HepG2 (cell line): ENCODE measurements at places on chromosomes 4 and X.

DNA sequence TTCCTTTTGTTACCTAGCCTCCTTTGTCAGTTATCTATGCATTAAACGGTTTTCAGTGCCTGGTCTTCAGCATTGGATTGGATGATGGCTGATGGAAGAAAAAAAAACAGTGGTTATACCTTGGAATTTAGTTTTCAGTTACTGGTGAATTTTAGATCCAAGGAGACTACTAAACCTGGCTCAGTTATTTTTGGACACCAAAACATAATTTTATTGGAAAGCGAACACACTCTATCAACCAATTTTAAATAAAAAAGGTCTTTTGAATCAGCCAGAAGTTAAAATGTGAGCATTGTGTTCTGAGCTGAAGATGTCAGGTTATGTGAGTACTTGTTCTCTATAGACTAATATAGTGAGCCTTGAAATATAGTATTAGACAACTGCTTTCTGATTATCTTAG lies 32.1 kb downstream of the FGF2 start:
- DNase-seq, result no peak

GRCh38 chrX:51894697-51895336 lies 1.4 kb downstream of the MAGED1 start:
- no peak for DNase-seq

- DNase-seq, result no peak
Measured at GRCh38 chr4:3655485-3655884, 110.7 kb upstream of the ADRA2C start.

- no peak for DNase-seq
Measured at GRCh38 chrX:150051096-150051495, 112.8 kb upstream of the EOLA2 start.

- DNase-seq, result no peak
Measured at GRCh38 chr4:123825596-123826291, 429.1 kb downstream of the SPRY1 start.

DNA sequence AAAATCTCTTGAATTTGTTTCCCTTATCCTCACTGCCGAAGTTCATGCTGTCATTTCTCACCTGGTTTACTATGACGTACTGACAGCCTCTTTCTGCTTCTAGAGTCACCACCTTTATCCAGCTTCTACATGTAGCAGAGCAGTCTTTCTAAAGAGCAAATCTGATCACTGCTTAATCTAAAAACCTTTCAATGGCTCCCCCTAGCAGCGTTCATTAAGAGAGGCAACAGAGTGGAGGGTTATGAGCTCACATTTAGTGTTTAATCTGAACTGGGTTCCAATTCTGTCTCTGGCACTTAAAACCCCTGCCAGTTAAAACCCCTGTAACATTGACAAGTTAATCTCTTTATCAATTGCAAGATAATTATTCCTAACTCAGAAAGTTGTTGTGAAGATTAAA lies 4.4 kb downstream of the RBPJ start:
- peak; percentile 42 for DNase-seq

DNA sequence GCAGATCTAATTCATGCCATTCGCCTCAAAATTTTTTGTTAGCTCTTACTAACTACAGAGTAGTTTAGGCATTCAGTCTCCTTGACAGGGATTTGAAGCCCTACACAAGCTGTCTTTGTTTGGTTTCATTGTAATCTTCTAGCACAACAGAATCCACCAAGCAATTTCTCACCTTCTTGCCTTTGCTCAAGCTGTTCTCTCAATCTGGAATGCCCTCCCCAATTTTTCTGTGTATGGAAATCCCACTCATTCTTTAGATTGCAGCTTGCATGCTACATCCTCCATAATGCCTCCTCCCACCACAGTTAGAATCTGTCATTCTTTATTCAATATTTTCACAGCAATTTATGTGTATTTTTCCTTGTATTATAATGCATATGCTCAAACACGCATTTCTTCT lies 63.7 kb downstream of the C4orf51 start:
- DNase-seq, result no peak

GRCh38 chr4:153344131-153345011 lies at the start of gene MND1:
TSS of gene MND1 (plus strand) at chr4:153344688. CDS start at chr4:153344738, 50 bp downstream.
- DNase-seq, result peak; percentile 64

GRCh38 chr4:2443956-2444740 lies 24.8 kb upstream of the RNF4 start:
- DNase-seq, result no peak

GRCh38 chr4:74540193-74540592 lies 95.3 kb downstream of the AREG start:
- DNase-seq, result no peak

GRCh38 chrX:51421972-51422597 lies 74.3 kb downstream of the NUDT11 start:
- no peak for DNase-seq

DNA sequence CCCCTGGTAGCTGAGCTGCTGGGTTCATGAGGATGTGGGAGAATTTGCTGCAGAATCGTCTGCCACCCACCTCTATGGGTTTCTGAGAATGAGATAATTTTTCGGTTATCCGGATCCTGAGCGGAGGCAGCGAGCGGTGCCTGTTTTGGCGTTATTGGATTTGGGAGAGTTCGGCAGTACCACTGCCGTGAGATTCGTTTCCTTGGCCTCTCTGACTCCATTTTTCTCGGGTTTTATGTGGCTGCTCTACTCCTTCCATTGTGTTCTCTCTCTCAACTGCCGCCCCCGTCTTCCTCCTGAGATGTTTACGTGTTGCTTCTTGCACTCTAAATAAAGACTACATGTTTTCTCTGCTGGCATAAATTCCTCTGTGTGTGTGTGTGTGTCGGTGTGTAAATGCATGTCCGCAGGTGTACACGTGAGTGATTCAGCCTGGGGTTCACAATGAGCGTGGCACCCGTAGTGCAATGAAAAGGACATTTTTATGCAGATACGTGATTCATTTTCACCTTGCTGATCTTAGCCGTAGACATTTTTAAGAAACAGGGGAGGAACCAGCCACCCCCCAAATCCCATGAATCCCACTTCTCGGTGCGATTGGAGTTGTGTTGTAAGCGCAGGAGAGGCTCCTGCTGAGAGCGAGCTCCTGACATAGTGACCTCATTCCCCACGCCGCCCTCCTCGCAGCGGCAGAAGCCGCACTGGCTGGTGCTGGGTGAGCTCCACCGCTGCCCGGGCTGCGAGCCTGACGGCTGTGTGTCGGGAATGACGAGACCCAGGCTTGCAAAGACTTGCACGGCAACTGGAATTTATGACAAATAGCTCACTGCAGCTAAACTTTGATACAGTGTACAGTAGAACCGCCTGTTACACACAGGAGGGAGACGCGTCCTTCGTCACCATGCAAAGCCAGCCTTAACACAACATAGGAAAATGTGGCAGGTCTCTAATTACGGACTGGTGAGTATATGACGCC lies 82.2 kb downstream of the STOX2 start:
- DNase-seq, result no peak

- DNase-seq, result no peak
Measured at GRCh38 chr4:186537843-186538521, 17.4 kb downstream of the MTNR1A start.

GRCh38 chr4:116015062-116015461 lies 901.6 kb upstream of the NDST4 start:
- DNase-seq, result no peak

DNA sequence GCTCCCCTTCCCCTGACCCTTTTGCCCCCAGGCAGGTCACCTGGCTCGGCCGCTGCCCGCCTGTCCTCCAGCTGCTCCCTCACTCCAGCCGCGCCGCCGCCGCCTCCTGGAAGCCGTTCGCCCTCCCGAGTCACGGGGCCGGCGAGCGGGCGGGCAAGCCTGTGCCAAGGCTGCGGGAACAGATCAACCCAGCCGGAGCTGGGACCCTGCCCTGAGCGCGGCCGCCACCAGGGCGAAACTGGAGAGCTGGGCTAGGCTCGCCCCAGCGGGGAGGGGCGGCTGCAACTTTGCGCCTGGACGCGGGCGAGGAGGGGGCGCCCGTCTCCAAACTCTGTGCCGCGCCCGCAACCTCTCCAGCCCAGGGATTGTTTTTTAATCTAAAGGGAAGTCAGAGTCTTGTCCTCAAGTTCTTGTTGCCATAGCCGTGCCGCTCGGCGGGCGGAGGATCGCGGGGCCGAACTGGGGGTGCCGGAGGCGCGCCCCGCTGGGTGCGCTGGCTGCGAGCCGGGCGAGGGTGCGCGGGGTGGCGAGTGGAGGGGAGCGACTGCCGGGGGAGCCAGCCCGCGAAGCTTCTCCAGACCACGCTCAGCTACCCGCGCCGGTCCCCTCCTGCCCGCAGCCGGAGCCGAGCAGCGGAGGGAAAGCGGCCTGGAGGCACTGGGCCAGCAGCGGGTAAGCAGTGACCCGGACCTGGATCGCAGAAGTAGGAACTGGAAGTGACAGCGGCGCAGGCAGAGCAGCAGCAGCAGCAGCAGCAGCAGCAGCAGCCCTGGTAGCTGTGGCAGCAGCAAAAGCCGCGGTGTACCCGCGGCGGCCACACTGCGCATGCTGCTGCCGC lies 13.4 kb downstream of the ARHGEF6 start:
- DNase-seq, result peak; percentile 1

DNA sequence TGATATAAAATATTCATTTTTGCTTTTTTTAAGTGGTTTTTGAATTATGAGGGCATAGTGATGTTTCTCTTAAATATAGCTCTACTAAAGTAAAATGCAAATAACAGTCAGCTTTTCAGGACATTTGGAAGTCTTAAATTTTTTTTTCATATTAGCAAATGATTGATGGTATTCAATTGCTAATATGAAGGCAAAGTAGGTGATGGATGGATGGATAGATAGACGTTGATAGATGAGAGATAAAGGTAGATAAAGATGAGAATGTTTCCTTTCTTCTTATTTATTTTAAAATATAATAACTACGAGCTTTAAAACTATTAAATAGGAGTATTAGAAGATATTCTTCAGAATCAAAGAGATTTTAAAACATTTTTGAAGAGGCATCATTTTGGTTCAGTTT lies 83.7 kb downstream of the FBXO8 start:
- DNase-seq, result no peak

- DNase-seq, result no peak
Measured at GRCh38 chrX:17443556-17443955, 68.6 kb downstream of the NHS start.

GRCh38 chr4:52107336-52107735 lies 56.2 kb downstream of the SPATA18 start:
- DNase-seq, result no peak

DNA sequence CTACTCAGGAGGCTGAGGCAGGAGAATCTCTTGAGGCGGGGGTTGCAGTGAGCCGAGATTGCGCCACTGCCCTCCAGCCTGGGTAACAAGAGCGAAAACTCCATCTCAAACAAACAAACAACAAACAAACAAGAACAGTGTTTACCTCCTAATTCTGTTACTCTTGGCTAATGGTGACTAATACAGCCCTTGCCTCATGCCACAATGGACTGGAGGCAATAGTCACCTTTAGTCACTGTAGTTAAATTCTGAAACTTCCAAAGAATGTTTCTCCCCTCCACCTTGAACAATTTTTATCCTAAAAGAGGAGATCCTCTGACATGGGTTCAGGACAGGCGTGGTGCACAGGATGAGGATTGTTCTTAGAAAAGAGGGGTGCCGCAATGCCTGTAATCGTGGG lies 241.2 kb upstream of the CTSO start:
- no peak for DNase-seq

- no peak for DNase-seq
Measured at GRCh38 chr4:157080605-157081004, 4.7 kb downstream of the GLRB start.

GRCh38 chr4:66034671-66035070 lies 364.4 kb upstream of the EPHA5 start:
- no peak for DNase-seq

GRCh38 chr4:100790836-100791615 lies 273.2 kb upstream of the EMCN start:
- no peak for DNase-seq

- DNase-seq, result no peak
Measured at GRCh38 chr4:175720722-175721121, 91.3 kb downstream of the GPM6A start.

- DNase-seq, result no peak
Measured at GRCh38 chr4:101599620-101600019, 190.9 kb upstream of the BANK1 start.

GRCh38 chr4:147479786-147480185 lies 1.1 kb upstream of the EDNRA start:
- no peak for DNase-seq

DNA sequence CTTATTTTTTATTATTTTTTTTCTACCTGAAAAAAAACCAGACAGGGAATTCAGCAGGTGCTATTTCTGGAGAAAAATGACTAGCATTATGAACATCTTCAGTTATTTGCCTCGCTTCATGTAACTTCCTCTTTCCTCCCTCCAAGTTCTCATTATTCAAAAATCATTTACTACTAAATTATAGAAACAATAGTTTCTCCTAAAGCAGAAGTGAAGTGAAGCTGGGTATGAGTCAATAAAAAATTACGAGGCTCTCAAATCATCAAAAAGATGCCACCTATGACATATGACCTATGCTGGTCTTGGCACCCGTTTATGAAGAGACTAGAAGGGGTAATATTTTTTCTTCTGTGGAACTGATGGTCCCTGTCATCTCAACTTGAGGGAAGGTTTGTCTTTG lies 145.0 kb upstream of the AADAT start:
- no peak for DNase-seq

- DNase-seq, result no peak
Measured at GRCh38 chr4:99652596-99653436, 4.8 kb downstream of the C4orf54 start.

- no peak for DNase-seq
Measured at GRCh38 chr4:6369924-6370645, 100.4 kb downstream of the WFS1 start.

DNA sequence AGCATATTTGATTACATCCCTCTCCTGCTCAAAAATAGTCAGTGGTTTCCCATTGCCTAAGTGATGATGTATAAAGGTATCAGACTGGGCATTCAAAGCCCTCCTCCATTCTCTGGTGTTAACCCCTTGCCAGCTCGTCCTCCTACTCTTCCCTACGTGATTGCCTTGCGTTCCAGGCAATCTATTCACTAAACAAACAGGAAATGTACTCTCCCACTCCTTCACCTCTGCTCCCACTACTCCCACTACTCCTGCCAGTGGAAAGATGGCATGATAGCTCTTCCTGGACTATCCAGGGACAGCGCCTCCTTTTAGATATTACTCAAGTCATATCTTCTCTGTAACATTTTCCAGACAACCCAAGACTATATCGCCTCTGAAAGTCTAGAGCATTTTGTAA lies 5.8 kb downstream of the DGAT2L6 start:
- DNase-seq, result no peak

- DNase-seq, result no peak
Measured at GRCh38 chr4:17448689-17449088, 63.2 kb downstream of the QDPR start.

GRCh38 chr4:72767618-72768302 lies 198.7 kb upstream of the ADAMTS3 start:
- no peak for DNase-seq

GRCh38 chr4:110628663-110629213 lies 5.9 kb upstream of the PITX2 start:
- no peak for DNase-seq

- DNase-seq, result peak; percentile 58
Measured at GRCh38 chr4:102713096-102713495, 47.7 kb downstream of the MANBA start.

DNA sequence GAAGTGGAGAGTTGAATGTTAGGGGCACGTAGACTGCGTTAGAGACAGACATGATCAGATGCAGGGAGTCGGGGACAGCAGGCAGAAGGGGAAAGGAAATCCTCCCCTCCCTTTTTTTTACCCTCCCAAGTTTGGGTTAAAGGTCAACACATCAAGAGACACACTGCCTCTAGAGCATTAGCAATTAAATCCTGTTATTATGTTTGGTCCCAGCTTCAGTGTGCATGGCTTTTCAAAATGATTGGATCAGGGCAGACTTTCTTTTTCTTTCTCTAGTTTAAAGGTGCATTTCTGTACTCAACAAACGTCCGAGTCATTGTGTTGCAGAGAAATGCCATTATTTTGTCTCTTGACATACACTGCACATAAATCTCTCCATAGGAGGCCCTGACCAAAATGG lies 63.9 kb downstream of the USP26 start:
- no peak for DNase-seq
